Fibroblast of villous mesenchyme (primary cell): ENCODE measurements at places on chromosomes 7 and 10.

- DNase-seq, result no peak
Observed at GRCh38 chr10:44030132-44030531, 354.8 kb downstream of the CXCL12 start.

DNA sequence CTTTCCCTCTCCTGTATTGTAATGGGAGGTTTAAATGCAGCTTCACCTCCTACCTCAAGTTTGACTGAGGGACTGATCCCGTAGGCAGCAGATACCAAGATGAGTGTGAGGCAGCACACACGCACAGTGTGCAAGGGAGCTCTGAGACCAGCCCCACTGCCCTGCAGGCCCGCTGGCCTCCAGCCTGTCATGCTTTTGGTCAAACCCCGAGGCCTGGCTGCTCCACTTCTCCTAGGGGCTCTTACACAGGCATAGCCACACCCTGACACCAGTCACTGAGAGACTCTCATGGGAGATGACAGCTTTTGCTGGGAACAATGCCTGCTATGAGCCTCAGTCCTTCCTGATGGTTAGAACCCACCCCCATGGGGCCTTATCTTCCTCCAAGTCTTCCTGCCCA lies 27.6 kb downstream of the DRGX start:
- DNase-seq, result no peak

DNA sequence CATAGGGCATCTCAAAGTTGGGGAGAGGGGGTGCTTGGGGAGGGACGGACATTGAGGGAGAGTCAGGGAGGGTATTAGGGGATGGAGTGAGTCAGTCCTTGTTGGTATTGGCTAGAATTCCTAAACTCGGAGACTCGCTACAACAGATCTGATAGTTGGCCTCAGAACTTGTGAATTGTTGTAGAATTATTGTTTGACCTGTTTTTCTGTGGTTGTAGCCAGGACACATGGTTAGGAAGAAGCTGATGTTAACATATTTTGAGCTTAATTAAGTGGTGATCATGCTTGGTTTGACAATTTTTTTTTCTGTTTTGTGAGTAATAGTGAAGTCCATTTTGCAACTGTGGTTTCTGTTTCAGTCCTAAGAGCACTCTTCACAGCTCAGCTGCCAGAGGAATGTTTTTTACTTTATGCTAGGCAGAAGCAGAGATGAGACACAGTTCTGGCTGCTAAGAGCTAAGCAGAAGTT lies 1190.3 kb upstream of the C7orf33 start:
- DNase-seq, result no peak

DNA sequence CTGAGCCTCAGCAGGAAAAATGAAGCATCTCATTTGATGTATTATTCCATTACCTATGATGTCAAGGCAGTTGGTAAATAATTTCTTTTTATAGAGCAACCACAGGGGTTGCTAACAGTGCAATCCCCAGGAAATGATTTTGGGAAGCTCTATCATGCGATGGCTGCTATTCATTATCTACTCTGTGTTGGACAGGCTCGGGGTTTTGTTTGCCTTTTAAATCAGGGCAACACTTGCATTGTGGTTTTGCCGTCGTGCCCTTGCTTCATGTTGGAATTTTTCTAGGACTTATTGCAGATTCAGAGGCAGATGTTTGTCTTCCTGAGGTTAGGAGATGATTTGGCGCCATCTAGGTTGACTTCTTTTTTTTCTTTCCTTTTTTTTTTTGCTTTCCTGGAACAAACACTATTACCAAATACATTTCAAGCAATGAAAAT lies 128.4 kb downstream of the BICC1 start:
- peak; percentile 95 for DNase-seq

DNA sequence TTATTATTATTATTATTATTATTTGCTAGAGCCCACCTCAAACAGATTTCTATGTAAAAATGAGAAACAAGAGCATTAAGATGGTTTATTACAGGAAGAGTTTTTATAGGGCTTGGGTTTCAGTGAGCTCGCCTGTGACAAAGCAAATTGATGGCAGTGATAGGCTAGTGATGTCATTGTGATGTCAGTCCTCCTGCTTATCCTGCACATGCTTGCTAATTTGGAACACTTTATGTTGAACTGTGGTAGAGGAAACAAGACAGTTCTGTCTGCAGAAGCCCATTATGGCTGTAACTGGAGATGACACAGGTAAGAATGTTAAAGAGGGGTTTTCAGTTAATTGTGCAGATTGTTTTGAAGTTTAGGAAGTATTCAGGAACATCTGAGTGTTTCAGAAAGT lies 68.3 kb downstream of the CREM start:
- DNase-seq, result peak; percentile 88

DNA sequence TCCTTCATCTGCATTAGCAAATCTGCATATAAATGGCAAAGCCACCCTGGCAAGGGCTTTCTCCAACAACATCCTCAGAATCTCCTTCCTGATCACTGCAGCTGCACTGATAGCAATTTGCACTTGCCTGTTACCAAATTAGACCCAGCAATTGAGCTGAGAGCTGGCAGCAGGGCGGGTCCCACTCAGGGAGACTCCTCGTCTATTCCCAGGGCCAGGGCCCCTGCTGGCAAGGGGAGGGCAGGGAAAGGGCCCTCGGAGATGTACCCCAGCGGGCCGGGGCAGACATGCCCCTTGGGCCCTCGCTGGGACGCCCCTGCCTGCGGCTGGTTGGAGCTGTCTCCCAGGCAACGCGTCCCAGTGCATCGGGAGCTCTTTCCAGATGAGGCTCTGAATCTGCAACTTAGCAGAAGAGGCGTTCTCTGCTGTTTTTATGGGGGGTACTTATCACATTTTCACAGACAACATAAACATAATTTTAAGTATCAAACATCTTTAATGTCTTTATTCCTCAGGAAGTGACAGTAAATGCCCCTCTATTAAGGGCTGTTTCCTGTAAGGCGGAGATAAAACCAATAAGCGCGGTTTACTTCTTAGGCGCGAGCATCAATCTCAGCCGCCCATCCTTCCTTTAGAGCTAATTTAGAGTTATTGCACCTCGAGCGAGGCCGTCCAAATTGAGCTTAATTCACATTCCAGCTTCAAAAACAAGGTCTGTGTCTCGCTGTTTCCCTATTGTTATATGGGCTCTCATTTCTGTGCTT lies 249.0 kb upstream of the PPP2R2D start:
- DNase-seq, result no peak

- no peak for DNase-seq
Observed at GRCh38 chr10:14742382-14742781, 32.3 kb downstream of the FAM107B start.

- no peak for DNase-seq
Observed at GRCh38 chr7:107079212-107079940, 34.9 kb downstream of the PRKAR2B start.

DNA sequence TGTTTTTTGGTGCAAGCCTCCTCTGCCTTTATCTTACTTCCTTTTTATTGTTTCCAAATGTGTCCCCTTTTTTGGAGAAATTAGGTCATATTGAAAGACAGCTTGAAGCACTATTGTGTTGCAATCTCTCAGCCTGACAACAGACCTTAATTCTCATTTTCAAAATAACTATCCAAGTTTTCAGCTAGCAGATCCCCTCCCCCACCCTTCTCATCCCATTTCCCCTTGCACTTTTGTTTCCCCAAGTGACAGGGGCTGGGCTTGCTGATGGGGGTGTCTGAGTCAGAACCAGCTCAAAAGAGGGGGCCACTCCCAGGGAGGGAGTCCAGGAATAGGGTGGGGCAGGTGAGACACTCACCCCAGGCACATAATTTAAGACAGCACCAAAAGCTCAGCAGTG lies 75.3 kb downstream of the MKI67 start:
- peak; percentile 40 for DNase-seq

DNA sequence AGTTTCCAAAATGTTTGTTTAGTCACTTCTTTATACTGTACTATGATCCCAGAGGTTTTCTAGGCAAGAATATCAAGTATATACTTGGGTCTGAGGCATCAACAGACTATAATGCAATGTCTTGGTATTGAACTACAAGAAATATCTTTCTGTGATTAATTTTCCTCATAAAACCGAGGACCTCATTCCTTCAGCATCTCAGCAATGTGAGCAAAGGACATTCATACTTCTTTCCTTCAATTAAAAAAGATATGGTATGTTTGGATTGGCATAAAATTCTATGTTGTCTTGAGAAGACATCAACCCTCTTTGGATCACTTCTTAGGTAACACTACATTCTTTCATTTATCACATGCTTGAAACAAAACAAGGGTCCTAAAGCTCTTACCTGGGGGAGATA lies 524.5 kb downstream of the PHTF2 start:
- no peak for DNase-seq

DNA sequence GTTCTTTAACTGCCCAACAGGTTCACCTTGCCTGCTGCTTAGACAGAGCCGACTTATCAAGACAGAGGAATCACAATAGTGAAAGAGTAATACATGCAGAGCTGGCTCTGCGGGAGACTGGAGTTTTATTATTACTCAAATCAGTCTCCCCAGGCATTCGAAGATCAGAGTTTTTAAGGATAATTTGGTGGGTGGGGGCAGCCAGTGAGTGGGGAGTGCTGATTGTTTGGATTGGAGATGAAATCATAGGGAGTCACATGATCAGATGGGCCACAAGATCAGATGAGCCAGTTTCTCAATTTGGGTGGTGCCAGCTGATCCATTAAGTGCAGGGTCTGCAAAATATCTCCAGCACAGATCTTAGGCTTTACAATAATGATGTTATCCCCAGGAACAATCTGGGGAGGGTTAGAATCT lies 131.3 kb downstream of the AKR1D1 start:
- DNase-seq, result no peak

DNA sequence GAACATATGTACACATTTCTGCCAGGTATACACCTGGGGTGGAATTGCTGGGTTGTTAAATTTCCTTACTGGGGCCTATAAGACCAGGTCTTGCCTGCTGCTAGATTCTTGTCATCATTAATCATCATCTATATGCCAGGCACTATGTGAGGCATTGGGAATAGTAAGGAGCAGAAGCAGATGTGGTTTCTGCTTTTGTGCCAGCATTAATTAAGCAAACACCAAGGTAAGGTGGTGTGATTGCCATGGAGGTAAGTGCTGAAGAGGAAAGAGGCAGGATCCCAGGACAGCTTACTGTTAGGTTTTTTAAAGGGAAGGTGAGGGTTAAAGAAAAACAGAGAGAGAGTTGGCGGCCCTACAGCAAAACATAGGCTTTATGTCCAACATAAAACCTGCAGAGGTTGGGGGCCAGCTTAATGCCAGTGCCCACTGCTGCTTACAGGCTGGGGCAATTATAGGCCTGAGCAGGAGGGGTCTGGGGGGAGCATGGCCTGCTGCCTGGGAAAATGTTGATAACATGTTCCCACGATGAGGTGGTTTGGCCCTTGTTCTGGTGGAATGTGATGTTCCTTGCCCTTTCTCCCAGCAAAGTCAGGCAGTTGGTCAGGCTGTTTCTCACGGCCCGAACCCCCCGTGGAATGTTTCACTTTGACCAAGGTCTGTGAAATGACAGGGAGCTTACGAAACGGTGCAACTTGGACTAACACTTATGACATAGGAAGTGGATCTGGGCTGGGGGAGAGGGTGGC lies 93.9 kb downstream of the RBM20 start:
- peak; percentile 60 for DNase-seq

DNA sequence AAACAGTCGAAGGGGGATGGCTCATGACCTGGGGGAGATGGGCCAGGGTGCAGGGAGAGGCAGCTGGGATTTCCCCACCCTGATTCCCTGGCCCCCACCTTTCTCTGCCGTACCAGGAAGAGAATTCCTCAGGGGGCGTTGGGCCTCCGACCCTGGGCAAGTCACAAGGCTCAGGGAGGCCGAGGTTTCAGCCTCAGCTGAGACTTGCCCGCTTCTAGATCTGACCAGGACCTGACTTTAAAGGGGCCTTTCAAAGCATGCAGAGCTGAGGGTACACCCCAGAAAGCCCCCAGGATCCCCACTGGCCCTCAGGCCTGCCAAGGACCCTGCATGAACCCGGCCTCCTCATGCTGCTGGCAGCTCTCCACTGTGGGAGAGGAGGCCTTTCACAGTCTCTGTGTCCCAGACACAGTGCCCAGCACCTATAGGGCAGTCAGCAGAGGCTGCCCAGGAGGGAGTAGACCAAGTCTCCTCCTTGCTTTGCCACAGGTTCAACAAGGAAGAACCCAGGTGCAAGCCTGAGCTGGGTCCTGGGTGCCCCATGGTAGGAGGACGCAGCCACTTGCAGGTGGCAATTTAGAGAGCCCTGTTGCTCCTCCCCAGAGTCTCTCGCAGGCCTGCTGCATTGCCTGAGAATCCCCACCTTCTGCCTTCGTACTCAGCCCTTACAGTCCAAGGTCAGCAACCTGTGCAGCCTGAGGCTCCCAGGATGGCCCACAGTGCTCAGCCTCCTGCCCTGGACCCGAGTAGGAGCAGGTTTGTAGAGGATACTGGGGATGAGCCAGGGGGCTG lies 89.3 kb downstream of the CHST15 start:
- no peak for DNase-seq

GRCh38 chr7:128739990-128740682 lies 977 bp downstream of the CALU start:
- no peak for DNase-seq

DNA sequence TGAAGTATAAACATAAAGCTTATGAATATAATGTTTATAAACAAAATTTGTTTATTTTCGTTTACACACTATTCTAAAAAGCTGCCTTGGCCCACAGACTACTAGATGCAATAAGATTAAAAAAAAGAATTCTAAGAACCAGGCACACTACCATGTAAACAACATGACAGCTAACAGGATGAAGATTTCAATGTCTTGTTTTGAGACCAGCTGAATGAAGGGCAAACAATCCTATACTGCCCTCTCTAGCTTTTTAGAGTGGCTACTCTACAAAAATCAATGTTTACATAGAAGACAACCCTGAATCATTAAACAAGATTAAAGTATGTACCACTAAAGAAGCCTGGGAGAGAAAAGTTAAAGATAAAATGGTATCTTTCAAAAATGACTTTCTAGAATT lies 38.6 kb downstream of the SLC25A40 start:
- peak; percentile 7 for DNase-seq

DNA sequence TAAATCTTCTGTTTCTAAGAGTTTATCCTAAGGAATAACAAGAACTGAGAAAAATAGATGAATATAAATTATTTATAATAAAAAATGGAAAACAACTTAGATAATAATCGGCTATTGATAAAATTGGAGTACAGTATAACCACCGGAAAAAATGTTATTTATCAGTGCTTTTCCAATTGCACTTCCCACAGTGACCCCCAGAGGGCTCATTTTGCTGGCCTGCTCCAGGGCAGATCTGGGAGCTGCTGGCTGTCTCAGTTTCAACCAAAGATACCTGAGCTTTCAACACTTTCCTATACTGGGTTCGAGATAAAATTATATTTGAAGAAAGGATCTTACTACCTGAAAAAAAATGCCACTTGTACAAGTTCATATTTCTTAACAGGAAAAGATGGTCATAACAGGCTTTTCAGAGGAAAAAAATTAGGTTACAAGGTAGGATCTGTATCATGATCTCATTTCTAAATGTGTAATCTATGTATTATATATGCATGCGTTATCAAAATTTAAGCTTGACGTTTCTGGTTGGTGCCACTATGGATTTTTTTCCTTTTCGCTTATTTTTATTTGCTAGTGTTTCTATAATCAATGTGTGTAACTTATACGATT lies 165.7 kb downstream of the NPSR1 start:
- DNase-seq, result peak; percentile 44
